ENCODE measurements at places on chromosomes 16 and 17.

DNA sequence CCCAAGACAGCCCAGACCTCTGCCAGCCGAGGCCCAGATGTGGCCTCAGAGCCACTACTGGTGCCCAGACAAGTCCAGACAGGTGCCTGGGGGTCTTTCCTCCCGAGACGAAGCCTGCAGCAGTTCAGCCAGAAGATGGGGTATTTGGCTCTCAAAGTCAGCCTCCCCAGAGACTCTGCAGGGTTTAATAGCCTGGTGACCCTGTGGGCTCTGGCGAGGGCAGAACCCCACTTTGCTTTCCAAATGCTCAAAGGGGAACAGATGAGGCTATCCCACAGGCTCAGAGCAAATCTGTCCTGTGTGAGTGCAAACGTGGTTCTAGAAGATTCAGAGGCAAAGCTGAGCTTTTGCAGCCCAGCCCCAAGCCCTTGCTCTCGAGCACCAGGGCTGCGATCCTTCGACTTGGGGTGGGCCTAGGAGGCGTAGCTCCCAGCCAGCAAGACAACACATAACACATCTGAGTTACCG, 236.0 kb downstream of the MRTFB start:
- DNase-seq, result no peak

DNA sequence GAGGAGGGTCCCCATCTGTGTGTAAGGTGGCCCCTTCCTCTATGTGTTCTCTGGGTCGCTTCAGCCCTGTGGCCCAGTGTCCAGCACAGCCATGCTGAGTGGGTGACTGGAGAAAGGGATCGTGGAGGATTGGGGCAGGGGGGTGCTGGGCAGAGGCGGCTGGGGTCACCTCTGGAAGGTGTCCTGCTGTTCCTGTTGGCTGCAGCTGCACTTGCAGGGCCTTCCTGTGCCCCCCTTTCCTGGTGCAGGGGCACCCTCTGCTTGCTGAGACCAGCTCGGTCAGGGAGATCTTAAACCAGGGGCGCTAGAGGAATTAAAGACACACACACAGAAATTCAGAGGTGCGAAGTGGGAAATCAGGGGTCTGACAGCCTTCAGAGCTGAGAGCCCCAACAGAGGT, 11.1 kb downstream of the IL32 start:
- no peak for DNase-seq

GRCh38 chr16:81821436-81822128, 42.5 kb downstream of the PLCG2 start:
- DNase-seq, result no peak

DNA sequence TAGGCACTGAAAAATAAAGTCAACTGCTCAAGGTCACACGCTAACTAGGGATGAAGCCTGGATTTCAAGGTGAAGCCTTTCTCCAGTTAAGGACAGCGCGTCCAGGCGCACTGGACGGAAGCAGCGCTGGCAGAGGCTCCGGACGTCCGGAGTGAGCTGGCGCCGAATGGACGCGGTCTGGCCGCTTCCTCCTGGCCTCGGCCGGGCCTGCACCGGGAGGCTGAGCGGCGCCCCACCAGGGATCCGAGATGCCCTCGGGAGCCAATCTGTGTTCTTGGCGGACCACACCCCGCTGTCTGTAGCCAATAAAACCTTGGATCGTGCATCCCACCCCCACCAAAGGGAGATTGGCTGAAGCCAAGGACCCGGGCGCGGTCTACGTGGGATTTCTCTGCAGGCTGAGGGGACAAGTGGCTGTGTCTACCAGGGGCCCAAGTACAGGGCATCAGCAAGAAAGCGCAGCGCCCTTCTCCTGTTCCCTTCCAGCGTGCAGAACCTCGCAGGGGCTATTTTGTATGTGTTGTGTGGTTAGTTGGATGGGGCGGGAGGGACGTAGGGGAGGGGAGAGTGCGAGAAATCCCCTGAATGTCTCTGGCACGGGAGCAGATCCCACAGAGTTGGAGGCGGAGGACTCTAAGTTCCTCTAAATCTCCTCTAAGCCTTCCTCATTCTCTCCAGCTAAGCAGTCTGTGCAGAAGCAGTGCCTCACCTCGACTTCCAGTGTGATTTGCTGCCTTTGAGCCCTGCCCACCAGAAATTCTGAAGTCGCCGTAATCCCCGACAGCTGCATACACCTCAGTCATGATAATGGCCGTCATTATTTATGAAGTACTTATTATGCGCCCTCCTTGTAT, 2.5 kb upstream of the AKAP10 start:
- DNase-seq, result peak; percentile 59

GRCh38 chr17:28986714-28987655, 18.8 kb downstream of the SEZ6 start:
- no peak for DNase-seq

GRCh38 chr16:8762254-8762653, 35.2 kb downstream of the TMEM186 start:
- no peak for DNase-seq

DNA sequence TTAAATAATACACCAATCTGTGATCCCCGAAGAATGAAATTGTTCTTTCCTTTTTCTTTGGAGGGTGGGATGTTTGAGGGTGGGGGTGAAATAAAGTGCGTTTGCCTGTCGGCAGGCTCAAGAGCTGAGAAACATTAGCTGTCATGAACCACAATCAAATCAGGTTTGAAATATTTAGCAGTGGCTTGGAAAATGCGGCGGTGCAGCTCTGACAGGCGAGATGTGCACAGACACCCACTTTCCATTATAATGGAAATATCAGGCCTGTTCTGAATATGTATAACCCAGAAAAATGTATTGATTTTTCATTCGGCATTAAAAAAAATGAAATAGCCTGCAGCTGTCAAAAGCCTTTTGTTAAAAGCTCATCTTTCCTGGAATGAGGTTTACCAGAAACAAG, 212.8 kb downstream of the ZFHX3 start:
- DNase-seq, result no peak

DNA sequence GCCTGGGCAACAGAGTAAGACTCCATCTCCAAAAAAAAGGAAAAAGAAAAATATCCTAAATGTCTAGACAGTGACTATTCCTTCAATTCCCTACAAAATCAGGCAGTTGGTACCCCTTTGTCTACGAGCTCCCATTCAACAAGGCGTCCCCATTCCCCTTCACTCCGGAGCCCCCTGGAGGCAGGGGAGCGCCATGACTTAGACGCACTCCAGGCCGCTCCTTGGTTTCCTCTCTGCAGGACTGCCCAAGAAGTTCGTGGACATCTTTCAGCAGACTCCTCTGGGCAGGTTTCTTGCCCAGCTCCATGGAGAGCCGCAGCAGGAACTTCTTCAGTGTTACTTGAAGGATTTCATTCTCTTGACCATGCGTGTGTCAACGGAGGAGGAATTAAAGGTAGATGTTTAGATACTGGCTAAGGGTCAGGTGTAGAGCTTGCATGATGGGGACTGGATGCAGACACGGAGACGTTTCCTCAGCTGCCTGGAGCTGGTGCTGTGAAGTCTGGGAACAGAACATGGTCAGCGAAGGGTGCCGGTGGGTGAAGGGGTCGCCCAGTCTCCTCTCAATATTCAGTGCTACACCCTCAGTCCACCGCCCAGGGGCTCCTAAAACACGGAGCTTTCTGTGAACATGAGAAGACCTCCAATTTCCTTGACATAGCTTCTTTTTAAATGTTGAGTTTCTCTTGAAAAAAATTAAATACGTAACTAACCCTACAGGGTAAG, 53.3 kb upstream of the ENDOV start:
- DNase-seq, result no peak

- no peak for DNase-seq
Measured at GRCh38 chr16:50172195-50172922, 19.3 kb downstream of the TENT4B start.

DNA sequence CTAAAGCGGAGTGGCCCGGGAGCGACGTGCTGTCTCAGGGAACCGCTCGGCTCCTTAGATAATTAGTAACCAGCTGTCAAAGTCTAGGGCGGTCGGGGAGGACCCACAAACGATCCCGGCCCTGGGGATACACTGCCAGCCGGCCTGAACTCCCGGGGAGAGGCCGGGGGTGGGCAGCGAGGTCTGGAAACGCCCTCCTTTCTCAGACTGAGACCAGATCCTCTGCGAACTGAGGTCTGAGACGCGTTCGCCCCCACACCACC, 1.3 kb downstream of the HNF1B start:
- DNase-seq, result no peak

DNA sequence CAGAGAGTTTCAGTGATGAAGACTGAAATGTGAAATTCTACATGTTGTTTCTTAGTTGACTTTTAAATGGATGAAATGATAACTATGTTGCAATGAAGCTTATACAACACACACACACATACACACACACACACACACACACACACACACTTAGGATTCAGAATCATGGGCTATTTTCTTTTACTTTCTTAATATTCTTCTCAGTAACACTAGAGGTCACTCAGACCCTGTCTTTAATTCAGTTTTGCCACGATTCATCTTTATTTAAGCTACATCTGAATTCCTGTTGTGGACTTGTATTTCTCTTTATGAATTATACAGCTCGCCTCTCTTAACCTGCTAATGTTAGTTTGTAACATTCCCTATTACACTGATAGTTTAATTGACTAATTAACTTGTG, 109.6 kb upstream of the GOT2 start:
- DNase-seq, result no peak

GRCh38 chr17:30203471-30203981, 32.0 kb downstream of the SLC6A4 start:
- DNase-seq, result no peak

GRCh38 chr16:253833-254232, 19.2 kb downstream of the FAM234A start:
- no peak for DNase-seq

- no peak for DNase-seq
Measured at GRCh38 chr17:66747578-66748275, 87.2 kb upstream of the CACNG5 start.

GRCh38 chr17:50129728-50130558, at the start of gene SAMD14:
Gene SAMD14 (minus strand): TSS chr17:50130160. CDS start chr17:50124959, 5,201 bp downstream.
- DNase-seq, result peak; percentile 28

DNA sequence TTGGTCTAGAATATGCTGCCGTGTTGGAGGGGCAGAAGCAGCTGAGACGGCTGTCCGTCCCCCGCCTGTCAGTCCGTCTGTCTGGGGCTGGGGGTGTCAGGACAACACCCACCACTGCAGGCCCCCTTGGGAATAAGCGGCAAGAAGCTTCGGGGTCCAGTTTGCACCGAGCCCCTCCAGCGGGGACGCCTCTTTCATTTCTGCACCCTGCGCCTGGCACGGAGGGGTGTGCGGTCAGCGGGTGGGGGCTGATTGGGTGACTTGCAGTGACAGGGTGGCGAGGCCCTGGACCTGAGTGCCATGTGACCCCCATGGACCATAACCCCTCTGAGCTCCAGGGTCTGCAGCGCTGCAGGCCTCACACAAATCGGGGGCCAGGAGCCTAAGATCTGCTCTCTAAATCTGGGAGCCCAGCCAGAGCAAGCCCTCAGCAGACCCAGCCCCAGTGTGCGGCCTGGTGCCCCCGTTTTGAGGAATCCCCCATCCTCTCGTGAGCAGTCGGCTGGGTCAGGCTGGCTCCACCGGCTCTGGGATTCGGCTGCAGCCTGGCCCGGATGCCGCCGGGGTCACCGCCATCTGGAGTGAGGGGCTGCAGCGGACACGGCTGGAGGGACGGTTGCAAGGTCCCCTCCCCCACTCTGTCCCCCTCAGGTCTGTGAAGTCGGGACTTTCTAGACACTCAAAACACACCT, 8.3 kb downstream of the CBFA2T3 start:
- no peak for DNase-seq

DNA sequence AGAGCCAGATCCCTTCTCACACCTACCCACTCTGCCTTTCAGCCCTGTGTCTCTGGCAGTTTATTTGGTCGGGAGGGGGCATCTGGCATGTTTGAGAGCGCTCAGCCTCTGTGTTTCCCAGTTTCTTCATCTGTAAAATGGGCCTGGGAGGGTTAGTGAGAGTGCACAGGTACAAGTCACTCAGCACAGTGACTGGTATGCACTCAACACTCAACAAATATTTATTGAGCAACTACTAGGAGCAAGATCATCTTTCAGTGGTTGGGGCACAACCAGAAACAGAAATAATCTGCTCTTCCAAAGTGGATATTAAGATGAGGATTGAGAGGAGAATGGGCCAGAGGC, 13.7 kb upstream of the SRCIN1 start:
- DNase-seq, result no peak

DNA sequence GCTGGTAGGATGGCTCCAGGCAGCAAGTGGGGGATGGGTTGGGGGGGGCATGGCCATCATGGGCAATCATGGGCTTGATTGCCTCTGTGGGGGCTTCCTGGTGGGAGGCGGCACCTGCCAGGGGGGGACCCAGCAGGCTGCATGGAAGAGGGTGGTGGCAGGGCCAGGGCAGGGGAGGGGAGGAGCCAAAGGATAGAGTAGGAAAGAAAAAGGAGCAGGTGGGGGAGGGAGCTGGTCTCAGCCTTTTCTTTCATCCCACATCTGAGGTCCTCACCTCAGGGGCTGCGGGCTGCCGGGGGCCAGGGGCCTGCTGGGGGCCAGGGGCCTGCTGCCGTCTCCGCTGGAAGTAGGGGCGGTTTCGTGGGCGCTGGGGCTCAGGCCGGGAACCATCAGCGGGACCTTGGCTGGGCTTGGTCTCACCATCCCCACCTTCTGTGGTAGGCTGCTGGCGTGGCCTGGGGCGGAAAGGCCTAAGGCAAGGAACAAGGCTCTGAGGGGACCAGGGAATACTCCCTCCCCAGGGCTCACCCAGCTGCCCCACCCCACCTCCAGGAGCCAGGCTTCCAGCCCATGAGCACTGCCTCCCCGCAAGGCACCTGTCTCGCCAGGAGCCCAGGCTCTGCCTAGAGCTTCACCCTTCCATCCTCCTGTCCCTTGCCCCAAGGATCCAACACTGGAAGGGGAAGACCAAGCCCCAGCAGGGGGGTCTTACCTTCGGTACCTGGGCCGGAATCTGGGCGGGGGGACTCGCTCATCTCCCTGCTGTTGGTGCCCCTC, 5.0 kb downstream of the YBX2 start:
- DNase-seq, result no peak

DNA sequence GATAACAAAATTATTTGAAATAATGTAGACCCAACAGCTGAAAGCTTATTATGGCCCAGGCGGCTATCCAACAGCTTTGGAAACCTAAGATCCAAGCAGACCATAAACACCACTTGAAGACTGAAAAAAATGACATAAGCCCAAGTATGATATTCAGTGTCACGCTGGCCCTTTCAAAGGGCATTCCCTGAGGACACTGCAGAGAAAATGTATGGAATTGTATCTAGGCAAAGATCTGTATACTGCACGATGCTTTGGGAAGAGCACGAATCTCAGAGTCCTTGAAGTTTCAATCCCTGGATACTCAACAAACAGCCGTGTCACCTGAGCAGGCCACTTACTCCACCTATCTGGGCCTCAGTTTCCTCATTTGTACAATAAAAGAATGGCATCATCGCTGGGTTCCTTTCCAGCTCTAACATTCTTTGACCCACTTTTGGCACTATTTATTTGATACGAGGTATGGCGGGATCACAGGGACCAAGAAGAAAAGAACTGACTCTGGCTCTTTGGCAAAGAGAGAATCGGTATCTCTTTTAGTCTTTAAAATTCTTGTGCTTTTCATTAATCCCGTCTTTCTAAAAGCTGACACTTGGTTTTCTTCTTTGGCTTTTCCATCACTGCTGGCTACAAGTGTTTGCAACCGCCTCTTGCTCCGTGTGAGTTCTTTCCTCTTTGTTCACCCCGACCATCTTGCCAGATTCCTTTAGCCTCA, 1.2 kb downstream of the STAT5B start:
- DNase-seq, result no peak
